ENCODE measurements at places on chromosomes 4 and X. TPM values are rescaled to one million over a fixed set of nuclear protein-coding genes. Genes with fewer than 3 reads are reported as not detected.

WAS gene
- total RNA-seq = 8.5 TPM

HSFX3 gene
- total RNA-seq = not detected

CT45A5 gene
- not detected for total RNA-seq

TCEAL6 gene
- total RNA-seq = 1.9 TPM

RASGEF1B gene
- total RNA-seq = 24.4 TPM

RBM3 gene
- 230 TPM for total RNA-seq

CORIN gene
- total RNA-seq = 0.63 TPM

SH3RF1 gene
- total RNA-seq = 21.9 TPM

F8A3 gene
- total RNA-seq = 34.4 TPM

TCP11X2 gene
- not detected for total RNA-seq

CSAG2 gene
- not detected for total RNA-seq

HPSE gene
- total RNA-seq = 6.1 TPM

ITIH6 gene
- not detected for total RNA-seq

TEX13B gene
- total RNA-seq = not detected

PUDP gene
- 3.4 TPM for total RNA-seq
